ENCODE measurements at places on chromosomes 5 and 9.

GRCh38 chr5:150836703-150837102, 9.6 kb upstream of the IRGM start:
- DNase-seq: no peak

- DNase-seq: peak; percentile 45
Observed at GRCh38 chr5:16935231-16936149, 598 bp downstream of the MYO10 start.

GRCh38 chr5:53407373-53407772, 73.1 kb upstream of the FST start:
- no peak for DNase-seq

DNA sequence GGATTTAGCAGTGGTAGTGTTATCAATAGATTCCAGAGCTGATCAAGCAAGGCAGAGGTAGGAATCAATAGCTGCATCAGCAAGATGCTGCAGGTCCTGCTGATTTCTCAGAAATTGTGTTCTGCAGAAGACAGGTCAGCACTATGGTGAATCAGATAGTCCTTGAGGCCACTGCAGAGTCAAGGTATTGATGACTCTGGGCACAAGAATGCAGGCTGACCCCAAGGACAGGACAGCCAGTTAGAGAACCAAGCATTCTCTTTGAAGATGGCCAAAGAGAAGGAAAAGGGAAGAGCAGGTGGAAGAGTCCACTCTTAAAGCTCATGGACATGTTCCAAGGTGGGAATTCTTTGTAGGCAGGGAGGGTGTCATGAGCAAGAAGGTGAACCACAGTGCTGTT, 28.0 kb downstream of the PRUNE2 start:
- no peak for DNase-seq

GRCh38 chr5:56064984-56065383, 70.2 kb upstream of the IL6ST start:
- no peak for DNase-seq

GRCh38 chr9:114869845-114870244, 60.5 kb downstream of the TNFSF8 start:
- DNase-seq: peak; percentile 38

- peak; percentile 49 for DNase-seq
Observed at GRCh38 chr5:56270058-56270457, 36.9 kb upstream of the ANKRD55 start.

DNA sequence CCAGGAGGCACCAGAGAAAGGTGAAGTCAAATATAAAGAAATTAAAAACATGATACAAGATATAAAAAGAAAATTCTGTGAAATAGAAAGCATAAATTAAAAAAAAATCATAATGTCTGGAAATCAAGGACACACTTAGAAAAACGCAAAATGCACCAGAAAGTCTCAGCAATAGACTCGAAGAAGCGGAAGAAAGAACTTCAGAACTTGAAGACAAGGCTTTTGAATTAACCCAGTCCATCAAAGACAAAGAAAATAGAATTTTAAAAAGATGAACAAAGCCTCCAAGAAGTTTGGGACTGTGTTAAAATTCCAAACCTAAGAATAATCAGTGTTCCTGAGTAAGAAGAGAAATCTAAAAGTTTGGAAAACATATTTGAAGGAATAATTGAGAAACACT, 168.3 kb downstream of the PRR16 start:
- DNase-seq: no peak

DNA sequence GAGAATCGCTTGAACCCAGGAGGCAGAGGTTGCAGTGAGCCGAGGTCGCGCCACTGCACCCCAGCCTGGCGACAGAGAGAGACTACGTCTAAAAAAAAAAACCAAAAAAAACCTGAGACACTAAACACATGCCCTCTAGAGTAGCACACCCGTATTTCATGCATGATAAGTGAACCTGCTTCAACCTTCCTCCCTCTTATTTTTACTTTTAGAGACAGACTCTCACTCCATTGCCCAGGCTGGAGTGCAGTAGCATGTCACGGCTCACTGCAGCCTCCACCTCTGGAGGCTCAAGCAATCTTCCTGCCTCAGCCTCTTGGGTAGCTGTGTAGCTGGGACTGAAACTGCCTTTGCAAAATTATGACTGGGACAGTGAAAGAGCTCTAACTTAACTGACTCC, 17.6 kb upstream of the NANS start:
- DNase-seq: no peak

DNA sequence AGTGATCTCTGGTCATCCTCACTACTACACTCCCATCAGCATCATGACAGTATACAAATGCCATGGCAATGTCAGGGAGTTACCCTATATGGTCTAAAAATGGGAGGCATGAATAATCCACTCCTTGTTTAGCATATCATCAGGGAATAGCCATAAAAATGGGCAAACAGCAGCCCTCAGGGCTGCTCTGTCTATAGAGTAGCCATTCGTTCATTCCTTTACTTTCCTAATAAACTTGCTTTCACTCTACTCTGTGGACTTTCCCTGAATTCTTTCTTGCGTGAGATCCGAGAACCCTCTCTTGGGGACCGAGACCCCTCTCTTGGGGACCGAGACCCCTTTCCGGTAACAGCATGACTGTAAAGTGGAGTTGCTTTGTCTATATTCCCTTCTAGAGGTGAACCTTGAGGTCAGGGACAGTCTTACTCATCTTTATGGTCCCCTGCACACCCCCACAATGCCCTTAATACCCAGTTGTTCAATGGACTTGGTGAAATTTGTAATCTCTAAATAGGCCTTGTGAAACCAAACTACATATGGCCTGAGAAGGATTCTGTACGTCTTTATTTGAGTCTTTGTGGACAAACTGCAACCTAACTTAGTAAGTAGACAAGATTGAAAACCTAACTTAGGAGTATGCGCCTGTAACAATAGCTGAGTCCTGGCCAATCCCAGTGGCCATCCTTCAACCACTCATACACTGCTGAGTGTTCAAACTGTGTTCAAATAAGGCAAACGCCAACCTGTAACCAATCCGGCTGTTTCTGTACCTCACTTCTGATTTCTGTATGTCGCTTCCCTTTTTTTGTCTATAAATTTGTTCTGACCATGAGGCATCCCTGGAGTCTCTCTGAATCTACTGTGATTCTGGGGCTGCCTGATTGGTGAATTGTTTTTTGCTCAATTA, 32.3 kb upstream of the UBTD2 start:
- no peak for DNase-seq

GRCh38 chr5:103560826-103561225, 1.8 kb downstream of the NUDT12 start:
- DNase-seq: no peak

GRCh38 chr5:178282391-178282790, 49.8 kb upstream of the PHYKPL start:
- no peak for DNase-seq

- no peak for DNase-seq
Observed at GRCh38 chr5:140408750-140409241, 7.2 kb downstream of the ANKHD1 start.

- DNase-seq: no peak
Observed at GRCh38 chr9:98255061-98255577, 330 bp downstream of the TBC1D2 start.

GRCh38 chr5:153745778-153746395, 255.4 kb downstream of the GRIA1 start:
- no peak for DNase-seq

DNA sequence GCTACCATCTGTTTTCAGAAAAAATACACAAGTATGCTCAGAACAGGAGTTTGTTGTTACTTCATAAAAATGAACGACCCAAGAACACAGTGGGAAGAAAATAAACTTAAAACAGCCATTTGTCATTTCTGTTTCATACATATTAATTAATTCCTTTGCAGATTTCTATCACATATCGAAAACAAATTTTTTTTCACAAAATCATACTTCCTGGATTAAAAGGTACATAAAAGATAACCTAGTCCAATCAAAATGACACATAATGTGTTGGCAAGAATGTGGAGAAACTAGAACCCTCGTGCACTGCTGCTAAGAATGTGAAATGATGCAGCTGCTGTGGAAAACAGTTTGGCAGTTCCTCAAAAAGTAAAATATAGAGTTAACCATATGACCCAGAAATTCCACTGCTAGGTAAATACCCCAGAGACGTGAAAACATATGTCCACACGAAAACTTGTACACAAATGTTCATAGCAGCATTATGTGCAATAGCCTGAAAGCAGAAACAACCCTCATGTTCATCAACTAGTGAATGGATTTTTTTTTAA, 46.0 kb downstream of the MYO10 start:
- no peak for DNase-seq

GRCh38 chr9:27043176-27043575, 37.7 kb upstream of the LRRC19 start:
- DNase-seq: no peak

DNA sequence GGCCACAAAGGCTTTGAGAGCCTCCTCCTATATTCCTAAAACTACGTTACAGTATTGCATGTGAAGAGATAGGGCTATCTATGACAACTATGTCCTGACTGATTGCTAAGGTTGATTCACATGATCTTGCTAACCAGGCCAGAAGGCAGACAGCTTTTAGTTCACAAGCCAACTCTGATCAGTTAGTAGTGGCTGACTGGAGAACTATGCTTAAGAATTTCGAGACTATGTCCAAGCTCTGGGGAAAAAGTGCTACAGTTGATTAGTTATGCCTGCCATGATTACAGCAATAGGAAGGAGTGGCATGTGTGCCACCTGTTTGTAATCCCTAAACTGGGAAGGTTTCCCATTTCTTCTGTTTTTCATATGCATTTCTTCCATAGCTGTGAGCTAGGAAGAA, 223.4 kb downstream of the DOCK8 start:
- DNase-seq: no peak

- DNase-seq: no peak
Observed at GRCh38 chr5:72282878-72283277, 37.2 kb downstream of the MRPS27 start.

GRCh38 chr5:87122151-87122977, 145.3 kb upstream of the RASA1 start:
- DNase-seq: no peak

GRCh38 chr9:35732800-35733541, 505 bp downstream of the CREB3 start:
- peak; percentile 81 for DNase-seq

GRCh38 chr5:169037466-169037865, 263.5 kb downstream of the SLIT3 start:
- DNase-seq: no peak

- no peak for DNase-seq
Observed at GRCh38 chr5:9765419-9766140, 135.4 kb upstream of the TAS2R1 start.

DNA sequence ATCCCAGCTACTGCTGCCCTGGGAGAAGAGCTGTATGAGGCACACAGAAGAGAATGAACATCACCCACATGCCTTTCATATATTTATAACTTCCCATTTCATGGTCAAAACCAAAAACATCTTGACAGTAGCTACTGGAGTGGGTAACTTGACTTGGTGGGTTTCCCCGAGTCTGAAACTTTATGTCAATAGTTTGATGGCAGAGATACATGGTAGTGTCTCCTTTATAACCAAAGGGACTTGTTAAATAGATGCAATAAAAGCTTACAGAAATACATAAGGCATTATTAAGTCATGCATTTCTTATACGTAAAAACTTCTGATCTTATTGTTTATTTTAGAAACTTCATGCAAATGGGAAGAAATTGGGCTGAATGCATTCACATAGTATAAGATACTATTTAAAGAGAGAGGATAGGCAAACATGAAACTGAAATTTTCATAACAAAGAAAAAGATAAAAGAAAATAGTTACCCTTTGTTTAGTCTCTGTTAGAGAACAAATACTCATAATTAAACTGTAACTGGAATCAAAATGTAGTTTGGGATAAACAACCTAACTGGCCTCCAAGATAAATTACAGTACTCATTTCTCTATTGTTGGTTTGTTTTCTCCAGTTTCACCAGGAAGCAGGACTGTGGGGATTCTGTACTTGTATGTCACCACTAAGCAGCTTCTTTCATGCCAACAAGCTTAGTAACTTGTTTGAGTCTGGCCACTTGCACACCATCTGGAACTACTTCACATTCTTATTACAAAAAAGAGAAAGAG, 459.3 kb upstream of the MEF2C start:
- no peak for DNase-seq

DNA sequence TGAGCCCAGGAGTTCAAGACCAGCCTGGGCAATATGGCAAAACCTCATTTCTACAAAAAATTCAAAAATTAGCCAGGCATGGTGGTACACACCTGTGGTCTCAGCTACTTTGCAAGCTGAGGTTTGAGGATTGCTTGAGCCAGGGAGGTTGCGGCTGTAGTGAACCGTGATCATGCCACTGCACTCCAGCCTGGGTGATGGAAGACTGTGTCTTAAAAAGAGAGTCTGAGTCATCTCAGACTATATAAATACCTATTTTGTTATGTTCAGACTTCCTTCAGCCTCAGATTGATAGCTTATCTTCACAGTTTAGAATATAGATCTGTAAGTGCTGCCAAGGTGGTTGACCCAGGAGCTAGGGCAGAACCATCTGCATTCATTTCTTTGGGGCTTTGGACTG, 1.6 kb upstream of the PAIP2 start:
- DNase-seq: no peak

DNA sequence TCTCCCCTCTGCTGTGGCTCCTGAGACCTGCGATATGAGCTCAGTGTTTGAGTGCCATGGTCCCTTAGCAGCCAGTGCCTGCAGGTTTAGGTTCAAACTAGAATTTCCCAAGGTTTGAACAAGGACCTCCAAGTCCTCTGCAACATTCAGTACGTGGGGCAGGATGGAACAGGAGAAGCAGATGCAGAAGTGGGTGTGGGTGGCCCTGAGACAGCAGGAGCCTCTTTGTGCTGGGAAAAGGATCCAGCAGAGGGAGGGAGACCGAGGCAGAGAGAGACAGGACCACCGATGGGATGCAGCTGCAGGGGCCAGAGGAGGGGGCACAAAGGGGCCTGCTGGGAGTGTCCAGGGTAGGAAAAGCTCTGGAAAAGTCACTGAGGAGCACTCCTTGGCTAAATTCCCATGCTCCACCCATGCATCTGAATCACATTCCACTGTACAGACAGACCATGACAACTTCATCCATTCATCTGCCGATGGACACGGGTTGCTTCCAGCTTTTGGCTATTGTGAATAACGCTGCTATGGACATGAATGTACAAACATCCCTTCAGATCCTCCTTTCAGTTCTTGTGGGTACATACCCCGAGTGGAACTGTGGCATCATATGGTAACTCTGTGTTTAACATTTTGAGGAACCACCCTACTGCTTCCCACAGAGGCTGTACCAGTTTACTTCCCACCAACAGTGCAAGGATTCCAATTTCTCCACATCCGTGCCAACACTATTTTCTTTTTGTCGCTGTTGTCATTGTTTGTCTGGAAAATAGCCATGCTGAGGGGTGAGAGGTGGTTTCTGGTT, 26.7 kb upstream of the SUSD3 start:
- no peak for DNase-seq

- DNase-seq: no peak
Observed at GRCh38 chr5:87156631-87157030, 111.1 kb upstream of the RASA1 start.

- DNase-seq: no peak
Observed at GRCh38 chr9:135763716-135764446, 61.9 kb downstream of the KCNT1 start.

- DNase-seq: no peak
Observed at GRCh38 chr9:118567861-118568260, 801.4 kb downstream of the BRINP1 start.

DNA sequence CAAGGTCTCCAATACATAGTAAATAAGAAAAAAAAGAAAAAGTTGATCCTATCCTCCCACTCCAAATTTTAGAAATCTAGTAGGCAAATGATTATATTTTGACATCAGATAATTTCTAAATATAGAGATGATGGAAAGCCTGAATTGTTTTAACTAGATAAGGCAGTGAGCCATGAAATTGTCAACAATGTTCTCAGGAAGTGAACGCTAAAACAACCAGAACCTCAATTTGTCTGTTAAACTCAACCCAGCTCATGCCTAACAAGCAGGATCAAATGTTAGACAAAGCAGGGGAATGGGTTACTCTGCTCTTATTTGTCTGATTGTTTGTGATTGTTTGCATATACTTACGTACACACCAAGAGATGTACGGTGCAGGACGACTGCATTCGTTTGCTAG, 49.2 kb downstream of the ESM1 start:
- DNase-seq: no peak

All from Caco-2 (cell line).